ENCODE measurements at places on chromosomes 2 and 18.
A peak's percentile ranks its signal among the peaks of the same experiment; 100 is the strongest.

DNA sequence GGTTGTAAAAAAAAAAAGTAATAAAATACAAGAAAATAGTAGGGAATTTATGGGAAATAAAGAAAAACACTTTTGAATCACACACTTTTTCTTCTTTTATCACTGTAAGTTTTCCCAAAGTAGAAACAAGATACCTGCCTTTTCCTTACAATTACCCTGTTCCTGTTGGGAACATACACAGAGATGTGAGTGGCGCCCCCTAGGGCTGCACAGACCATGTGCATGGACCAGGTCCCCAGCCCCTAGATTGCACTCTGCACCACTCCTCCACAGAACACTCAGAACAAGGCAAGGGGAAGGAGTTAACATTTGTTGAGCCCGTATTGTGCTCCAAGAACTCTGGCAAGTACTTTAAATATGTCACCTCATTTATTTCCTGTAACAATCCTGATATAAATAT is 118.7 kb upstream of the NRP2 start:
- H3K27me3 ChIP-seq: no peaks in the 10 kb centered on the region
- H3K36me3 ChIP-seq: no peaks in the 10 kb centered on the region
- H3K4me1 ChIP-seq: no peaks in the 10 kb centered on the region
- no peak overlapping the region for H3K4me3 ChIP-seq
- DNase-seq: no peak

DNA sequence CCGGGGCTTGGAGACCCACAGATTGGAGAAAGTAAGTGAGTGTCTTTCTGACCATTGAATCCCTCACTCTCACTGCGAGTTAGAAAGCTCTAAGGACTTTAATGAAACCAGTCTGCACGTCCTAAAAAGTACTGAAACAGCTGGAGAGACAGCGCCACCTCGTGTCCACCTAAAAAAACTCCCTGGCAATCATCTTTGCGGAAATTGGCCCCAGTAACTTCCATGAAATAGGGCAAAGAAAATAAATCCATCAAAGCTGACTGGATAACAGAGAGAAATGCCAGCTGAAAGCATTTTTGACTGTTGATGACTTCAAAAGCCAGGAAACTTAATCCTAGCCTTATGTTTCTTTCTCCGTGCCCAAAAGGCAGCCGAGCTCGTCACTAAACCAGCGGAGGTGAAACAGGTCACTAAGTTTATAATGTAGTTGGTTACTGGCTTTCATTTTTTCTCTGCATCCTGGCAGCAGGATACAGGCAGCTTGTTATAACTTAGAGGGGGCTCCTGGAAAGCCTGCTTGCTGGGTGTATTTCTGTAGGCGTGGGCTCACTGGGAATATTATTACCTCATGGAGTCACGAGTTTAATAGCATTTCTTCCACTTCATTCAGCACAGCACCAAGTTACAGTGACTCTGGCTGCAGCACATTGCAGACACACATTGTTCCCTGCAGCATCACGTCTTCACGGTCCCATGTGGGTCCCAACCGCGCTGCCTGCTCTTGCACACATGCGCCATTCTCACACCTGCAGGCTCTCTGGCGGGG is 266.5 kb downstream of the HRH4 start:
- H3K27me3 ChIP-seq: peaks cover 9% of the 10 kb centered on the region
- DNase-seq: peak; percentile 80
- H3K4me3 ChIP-seq: peak overlapping the region; percentile 38
- H3K36me3 ChIP-seq: no peaks in the 10 kb centered on the region

DNA sequence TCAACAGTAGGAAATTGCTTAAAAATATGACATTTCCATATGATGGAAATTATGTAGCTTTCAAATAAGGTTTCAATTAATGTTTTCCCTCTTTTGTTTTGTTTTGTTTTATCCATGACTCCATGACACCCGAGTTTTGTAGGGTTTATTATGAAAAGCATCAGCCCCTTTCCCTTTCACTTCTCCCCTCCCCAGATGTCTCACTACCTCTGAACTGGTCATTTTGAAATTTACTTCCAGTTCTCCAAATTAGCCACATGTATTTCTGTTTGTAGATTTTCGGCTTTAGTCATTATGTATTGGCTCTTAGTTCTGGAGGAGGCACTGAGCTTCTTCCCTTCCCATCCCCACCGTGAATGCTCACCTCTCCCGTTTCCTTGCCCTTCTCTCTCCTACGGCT is 18.6 kb upstream of the VPS4B start:
- H3K36me3 ChIP-seq: no peaks in the 10 kb centered on the region
- DNase-seq: no peak
- no peaks in the 10 kb centered on the region for H3K27me3 ChIP-seq
- no peak overlapping the region for H3K4me3 ChIP-seq

DNA sequence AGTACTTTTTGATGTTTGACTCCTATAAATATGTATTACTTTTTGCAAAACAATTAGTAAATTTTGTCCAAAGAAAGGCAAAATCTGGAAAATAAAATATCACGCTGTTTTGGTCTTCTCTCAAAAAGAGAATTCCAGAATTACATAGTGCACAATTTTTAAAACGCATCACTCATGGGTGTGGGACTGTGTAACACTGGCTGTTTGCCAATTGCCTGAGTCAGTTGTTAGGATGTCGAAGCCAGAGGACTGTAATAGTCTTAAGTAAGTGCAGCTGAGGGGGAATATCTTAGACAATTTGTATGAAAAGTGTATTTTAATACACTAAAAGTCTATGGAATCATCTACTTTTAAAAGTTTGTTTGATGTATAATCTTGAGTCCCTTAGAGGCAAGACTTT is 24.1 kb upstream of the EPHA4 start:
- H3K27ac ChIP-seq: no peak overlapping the region
- no peaks in the 10 kb centered on the region for H3K27me3 ChIP-seq
- DNase-seq: no peak
- H3K4me1 ChIP-seq: no peaks in the 10 kb centered on the region
- no peak overlapping the region for H3K4me3 ChIP-seq

DNA sequence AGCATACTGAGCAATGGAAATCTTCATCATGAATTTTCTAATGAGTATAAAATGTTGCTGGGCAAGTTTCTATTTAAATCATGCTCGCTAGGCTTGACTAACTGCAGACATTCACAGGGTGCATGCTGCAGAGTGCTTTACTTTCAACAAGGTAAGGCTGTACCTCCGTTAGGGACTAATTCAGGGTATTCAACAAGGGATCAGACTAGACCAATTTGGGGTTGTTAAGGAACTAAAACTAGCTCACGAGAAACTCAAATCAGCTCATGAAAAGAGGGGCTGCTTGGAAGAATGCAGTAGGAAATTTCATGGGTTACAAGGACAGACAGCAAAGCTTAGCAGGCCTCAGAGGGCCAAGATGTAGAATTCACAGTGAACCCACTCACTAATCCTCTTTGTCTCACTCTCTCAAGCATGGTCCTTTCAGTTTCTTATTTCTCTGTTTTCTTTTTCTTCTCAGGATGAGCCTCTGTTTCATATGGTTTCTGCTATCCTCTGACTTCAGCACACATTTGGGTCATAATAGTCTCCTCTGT is 2.2 kb downstream of the MYO3B start:
- H3K4me1 ChIP-seq: no peaks in the 10 kb centered on the region
- no peak overlapping the region for H3K4me3 ChIP-seq
- no peak for DNase-seq
- no peaks in the 10 kb centered on the region for H3K36me3 ChIP-seq
- no peak overlapping the region for H3K27ac ChIP-seq
- H3K27me3 ChIP-seq: no peaks in the 10 kb centered on the region

GRCh38 chr18:59861963-59862819 is 37.6 kb upstream of the PMAIP1 start:
- peaks cover 4% of the 10 kb centered on the region for H3K27me3 ChIP-seq
- no peaks in the 10 kb centered on the region for H3K4me1 ChIP-seq
- H3K4me3 ChIP-seq: no peak overlapping the region

DNA sequence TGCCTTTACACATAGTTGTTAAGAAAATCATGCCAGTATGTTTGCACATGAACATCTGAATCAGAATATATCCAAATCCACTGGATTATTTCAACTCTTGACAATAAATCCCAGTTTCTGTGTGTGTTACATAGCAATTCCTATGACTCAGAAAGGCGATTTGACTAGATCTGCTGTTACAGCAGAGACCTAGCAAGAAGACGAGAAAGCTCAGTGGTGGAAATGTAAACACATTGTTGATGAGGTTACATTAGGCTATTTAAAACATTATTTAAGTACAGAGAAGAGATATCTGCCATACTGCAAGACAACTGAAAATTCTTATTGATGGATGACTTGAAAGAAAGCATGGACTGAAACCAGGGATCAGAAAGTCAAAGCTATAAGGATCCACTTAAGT is 73.0 kb upstream of the SMIM21 start:
- H3K27me3 ChIP-seq: no peaks in the 10 kb centered on the region
- no peak overlapping the region for H3K27ac ChIP-seq
- H3K36me3 ChIP-seq: no peaks in the 10 kb centered on the region
- no peak overlapping the region for H3K4me3 ChIP-seq
- no peaks in the 10 kb centered on the region for H3K4me1 ChIP-seq
- DNase-seq: no peak

GRCh38 chr2:39736640-39737039 is 42.4 kb downstream of the THUMPD2 start:
- DNase-seq: no peak
- H3K4me3 ChIP-seq: peak overlapping the region; percentile 17
- no peaks in the 10 kb centered on the region for H3K36me3 ChIP-seq
- peaks cover 31% of the 10 kb centered on the region for H3K4me1 ChIP-seq

- H3K27ac ChIP-seq: no peak overlapping the region
- DNase-seq: no peak
- H3K4me1 ChIP-seq: no peaks in the 10 kb centered on the region
- no peaks in the 10 kb centered on the region for H3K27me3 ChIP-seq
Measured at GRCh38 chr18:70387027-70387426, 98.2 kb downstream of the SOCS6 start.

DNA sequence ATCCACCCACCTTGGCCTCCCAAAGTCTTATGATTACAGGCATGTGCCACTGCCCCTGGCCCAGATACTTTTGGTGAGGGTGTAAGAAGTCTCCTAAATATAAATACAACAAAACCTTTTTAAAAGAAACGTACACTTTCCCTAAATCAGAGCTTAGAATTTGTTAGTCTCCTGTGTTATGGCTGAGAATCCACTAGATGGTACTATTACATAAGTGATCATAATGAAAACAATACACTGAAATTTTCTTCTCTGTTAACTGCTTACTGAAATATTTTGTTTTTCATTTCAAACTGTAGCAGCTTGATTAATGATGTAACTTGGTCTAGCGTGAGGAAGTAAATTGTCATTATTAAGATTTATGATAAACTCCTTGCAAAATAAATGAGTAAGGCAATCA is 74.8 kb upstream of the FAM98A start:
- no peak overlapping the region for H3K27ac ChIP-seq
- no peaks in the 10 kb centered on the region for H3K36me3 ChIP-seq
- DNase-seq: no peak
- H3K27me3 ChIP-seq: no peaks in the 10 kb centered on the region
- no peaks in the 10 kb centered on the region for H3K4me1 ChIP-seq
- H3K4me3 ChIP-seq: no peak overlapping the region

GRCh38 chr2:96537066-96537733 is 648 bp downstream of the ARID5A start:
- no peaks in the 10 kb centered on the region for H3K27me3 ChIP-seq
- H3K36me3 ChIP-seq: no peaks in the 10 kb centered on the region
- H3K27ac ChIP-seq: peak overlapping the region; percentile 94
- peaks cover 71% of the 10 kb centered on the region for H3K4me1 ChIP-seq

GRCh38 chr2:46747297-46747818 is 168.2 kb downstream of the MCFD2 start:
- no peak overlapping the region for H3K27ac ChIP-seq
- no peaks in the 10 kb centered on the region for H3K36me3 ChIP-seq
- no peak overlapping the region for H3K4me3 ChIP-seq

Measured in tibial artery (tissue), 4 donors.